ENCODE measurements at places on chromosomes 3 and 15.

- no peak for DNase-seq
Measured at GRCh38 chr3:157148196-157148889, 11.6 kb downstream of the CCNL1 start.

GRCh38 chr3:39809181-39809994 lies at the start of gene MYRIP:
Gene MYRIP, plus strand, starts transcription at chr3:39809609. Its CDS starts 91,208 bp downstream, at chr3:39900817.
- DNase-seq = no peak

- DNase-seq = no peak
Measured at GRCh38 chr3:194137506-194138474, 1.8 kb downstream of the HES1 start.

DNA sequence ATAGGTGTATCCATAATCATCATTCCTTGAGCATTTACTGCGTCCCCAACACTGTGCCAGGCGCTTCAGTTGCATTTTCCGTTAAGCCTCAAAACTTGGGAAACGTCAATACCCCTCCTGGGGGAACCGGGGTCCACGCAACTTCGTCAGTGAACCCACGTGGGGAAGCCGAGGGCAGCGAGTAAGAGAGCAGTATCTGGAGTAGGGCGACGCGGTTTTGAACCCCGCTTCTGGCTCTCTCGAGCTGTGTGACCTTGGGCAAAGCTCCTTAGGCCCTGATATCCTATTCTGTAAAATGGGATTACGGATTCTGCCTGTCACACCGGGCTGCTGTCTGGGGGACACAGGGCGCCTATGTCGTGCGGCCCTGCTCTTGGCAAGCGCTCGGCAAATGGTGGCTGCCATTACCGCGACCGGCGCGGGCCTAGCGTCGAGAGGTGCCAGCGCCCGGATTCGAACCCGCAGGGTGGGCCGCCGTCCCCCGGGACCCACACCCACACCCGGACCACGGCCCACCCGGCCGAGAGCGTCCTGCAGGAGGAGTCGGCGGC lies 590 bp downstream of the POLG start:
- DNase-seq = no peak

Data from T follicular helper cell (primary cell).